ENCODE measurements at places on chromosomes 7 and 10.

DNA sequence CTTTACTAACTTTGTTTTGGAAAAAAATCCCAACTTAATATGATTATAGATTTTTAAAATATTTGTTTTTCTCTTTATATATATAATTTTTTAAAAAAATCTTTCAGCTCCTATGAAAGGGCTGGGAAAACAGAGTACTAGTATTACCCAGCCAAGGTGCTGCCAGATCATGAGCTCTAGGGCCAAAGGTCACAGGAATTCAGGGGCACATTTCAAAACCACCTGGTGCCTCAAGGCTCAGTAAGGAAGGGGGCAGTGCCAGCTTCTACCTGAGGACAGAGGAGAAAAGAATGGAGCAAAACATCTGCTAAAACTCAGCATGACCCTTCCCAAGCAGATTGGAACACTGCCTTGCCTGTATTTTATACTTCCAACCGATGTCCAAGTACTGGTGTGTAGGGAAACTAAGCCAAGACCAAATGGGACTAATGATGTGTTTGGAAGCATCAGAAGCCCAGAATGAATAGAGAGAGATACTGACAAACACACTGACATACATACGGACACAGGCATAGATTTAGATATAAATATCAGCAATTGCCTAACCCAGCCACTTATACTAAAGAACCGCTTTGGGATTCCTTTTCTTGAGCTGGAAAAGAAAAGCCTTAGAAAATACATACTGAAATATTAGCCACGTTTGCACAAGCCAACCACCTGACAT, 667.3 kb downstream of the PARD3 start:
- no peak for DNase-seq

GRCh38 chr7:92626281-92626809, 36.2 kb upstream of the FAM133B start:
- DNase-seq, result no peak

- no peak for DNase-seq
Measured at GRCh38 chr7:81632418-81632817, 137.4 kb downstream of the HGF start.

GRCh38 chr7:49771427-49772176, 1.8 kb upstream of the VWC2 start:
- DNase-seq, result peak; percentile 67

- DNase-seq, result no peak
Measured at GRCh38 chr10:128280271-128280670, 154.0 kb upstream of the MKI67 start.

- DNase-seq, result no peak
Measured at GRCh38 chr10:79079490-79080355, 11.0 kb downstream of the ZMIZ1 start.

GRCh38 chr10:126528315-126528835, 140.1 kb upstream of the ADAM12 start:
- DNase-seq, result no peak

- no peak for DNase-seq
Measured at GRCh38 chr10:119139464-119140067, 25.9 kb downstream of the SFXN4 start.

DNA sequence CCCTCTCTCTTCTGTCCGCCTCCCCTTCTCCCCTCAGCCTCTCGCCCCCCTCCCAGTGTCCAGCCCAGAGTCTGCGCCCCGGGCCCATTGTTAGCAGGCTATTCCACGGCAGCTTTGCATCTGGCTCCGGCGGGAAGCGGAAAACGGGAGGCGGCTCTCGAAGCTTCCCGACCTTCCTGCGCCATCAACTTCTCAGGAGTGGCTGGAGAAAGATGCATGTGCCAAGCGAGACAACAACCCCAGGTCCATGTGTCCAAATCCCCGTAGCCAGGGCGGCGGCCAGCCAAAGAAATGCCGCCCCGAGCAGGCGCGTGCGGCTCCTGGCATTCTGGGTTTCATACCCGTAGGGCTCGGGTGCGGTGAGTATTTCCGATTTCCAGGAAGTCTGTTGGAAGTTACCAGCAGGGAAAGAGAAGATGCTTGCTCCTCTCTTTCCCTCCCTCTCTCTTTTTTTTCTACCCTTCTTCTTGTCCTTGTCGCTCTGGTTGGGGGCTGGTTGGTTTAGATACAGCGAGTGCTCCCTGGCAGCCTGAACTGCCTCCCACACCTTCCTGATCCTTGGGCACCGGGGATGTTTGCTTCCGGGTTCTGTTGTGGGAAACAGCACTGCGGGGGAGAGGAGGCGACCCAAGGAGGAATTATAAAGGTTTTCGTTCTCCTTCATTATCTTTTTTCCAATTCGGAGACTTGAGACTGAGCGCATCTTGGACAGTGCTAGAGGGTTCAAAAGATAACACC, 1.2 kb upstream of the HOXA2 start:
- DNase-seq, result no peak

- DNase-seq, result no peak
Measured at GRCh38 chr10:11058965-11059364, 41.3 kb downstream of the CELF2 start.

DNA sequence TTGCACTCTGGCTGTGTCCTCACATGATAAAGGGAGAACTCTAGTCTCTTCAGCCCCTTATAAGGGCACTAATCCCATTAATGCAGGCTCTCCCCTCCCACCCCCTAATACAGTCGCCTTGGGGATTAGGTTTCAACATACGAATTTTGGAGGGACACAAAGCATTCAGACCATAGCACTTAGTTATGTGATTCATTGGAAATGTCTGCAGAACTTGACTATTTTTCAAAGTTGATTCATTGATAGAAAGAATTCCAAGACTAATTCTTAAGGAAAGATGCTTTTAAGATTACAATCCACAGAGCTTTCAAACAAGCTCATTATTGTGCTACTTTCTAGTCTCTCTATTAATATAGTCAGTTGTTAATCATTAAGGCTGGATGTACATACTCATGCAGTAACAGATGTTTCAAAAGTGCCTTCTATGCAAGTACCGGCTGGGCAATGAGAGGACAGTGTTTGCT, 85.3 kb upstream of the RPA3 start:
- DNase-seq, result no peak

DNA sequence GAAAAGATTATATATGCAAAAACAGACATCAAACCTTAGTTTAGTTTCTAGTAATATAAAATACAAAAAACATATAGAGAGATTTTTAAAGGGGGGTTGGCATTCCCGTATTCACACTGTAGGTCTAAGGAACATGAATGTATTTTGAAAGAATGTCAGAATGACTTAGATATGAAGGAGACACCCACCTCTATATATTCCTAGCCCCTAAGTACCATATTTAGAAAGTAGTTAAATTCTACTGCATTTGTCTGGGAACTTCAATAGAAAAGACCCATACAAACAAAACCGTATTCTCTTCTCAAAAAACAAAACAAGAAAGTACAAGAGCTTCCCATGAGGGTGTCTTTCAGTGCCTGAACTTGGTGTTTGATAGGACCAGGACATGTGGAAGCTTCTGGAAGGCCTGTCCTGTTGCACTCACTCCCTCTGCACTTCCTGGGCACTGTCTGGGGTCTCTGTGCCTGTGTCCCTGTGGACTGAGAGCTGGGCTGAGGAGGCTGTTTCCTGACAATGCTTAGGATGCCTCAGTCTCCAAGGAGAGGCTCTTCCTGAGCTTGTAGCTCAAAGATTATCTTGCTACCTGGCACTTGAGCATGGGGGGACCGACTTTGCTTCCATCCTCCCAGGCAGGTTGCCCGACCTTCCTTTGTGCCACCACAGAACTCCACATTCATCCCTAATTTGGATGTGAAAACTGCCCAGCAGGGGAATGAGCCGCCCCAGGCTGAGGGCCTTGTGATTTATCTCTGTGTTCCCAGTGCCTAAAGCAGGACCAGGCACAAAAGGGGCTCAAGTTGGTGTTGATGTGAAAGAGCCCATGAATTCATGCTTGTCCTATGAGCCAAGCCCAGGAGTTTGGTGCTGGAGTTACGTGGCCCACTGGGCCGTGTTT, 44.4 kb upstream of the KLF6 start:
- DNase-seq, result no peak

DNA sequence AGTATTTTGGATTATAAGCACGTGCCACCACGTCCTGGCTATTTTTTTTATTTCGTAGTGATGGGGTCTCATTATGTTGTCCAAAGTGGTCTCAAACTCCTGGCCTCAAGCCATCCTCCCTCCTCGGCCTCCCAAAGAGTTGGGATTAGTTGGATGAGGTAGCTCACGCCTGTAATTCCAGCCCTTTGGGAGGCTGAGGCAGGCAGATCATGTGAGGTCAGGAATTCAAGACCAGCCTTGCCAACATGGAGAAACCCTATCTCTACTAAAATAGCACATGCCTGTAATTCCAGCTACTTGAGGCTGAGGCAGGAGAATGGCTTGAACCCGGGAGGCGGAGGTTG, 21.8 kb upstream of the YWHAG start:
- DNase-seq, result no peak

DNA sequence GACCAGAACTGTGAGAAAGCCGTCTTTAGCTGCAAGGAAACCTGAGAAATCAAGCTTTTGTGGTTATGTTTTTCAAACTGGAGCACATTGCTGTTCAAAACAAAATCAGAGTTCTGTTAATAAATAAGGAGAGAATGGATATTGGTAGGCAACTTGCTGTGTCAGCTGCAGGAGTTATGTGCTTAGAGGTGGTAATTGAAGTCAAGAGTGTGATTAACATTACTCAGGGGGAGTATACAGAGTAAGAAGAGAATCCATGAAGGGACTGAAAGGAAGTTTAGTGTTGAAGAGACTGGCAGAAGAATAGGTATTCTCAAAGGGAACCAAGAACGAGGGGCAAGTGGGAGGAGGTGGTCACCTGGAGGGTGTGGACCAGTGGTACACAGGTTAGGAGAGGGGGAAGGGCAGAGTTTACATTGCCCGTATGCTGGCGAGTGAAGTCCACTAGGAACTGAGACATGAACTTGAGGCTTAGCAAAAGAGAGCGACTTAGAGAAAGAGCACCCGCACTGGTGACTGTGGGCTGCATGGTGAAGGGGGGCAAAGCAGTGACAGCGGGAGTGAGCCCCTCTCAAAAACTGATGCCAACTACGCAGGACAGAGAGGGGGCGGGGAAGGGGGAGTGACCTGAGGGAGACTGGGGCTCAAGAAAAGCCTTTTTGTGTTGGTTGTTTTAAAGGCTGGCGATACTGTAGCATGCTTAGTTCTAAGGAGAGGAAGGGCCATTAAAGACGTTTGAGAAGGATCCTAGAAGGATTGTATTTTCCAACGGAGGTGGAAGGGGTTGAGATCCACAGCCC, 80.0 kb downstream of the SDK1 start:
- no peak for DNase-seq

GRCh38 chr10:75540357-75540966, 109.0 kb downstream of the LRMDA start:
- DNase-seq, result no peak

DNA sequence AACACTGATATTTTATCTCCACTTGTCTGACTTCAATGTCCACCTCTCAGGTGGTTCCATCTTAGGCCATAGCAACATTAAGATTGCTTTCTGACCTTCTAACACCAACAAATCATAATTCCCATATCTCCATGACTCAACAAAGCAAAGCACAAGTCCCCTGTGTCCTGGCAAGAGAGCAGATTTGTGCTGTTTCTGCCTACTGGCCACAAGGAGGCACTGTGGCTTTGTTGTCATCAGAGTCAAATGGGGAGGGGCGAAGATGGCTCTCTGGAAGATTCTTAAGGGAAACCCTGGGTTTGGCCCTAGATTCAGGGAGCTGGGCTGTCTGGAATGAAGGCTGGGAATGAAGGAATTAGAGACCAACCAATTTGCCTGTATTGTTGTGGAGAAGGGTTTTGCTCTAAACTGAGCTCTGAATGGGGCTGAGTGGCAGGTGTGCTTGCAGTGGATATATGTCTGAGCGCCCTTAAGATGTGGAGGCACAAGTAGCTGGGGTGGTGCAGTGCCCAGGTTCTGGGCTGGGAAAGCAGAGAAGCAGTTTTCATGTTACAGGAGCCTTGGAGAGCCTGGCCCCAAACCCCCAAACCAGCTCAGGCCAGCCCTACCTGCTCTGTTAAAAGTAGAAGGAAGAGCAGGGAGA, 154.8 kb upstream of the PRSS58 start:
- peak; percentile 48 for DNase-seq

DNA sequence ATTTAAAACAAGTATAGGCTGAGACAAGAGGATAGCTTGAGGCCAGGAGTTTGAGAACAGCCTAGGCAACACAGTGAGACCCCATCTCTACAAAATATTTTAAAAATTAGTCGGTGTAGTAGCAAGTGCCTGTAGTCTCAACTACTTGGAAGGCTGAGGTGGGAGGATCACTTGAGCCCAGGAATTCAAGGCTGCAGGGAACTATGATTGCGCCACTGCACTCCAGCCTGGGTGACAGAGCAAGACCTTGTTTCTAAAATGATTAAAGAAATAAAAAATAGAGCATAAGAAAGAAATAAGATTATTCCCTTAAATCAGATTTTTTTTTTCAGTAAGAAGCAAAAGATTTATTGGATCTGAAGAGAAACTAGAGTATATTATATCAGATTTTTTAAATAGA, 11.7 kb downstream of the LRRC20 start:
- DNase-seq, result no peak

DNA sequence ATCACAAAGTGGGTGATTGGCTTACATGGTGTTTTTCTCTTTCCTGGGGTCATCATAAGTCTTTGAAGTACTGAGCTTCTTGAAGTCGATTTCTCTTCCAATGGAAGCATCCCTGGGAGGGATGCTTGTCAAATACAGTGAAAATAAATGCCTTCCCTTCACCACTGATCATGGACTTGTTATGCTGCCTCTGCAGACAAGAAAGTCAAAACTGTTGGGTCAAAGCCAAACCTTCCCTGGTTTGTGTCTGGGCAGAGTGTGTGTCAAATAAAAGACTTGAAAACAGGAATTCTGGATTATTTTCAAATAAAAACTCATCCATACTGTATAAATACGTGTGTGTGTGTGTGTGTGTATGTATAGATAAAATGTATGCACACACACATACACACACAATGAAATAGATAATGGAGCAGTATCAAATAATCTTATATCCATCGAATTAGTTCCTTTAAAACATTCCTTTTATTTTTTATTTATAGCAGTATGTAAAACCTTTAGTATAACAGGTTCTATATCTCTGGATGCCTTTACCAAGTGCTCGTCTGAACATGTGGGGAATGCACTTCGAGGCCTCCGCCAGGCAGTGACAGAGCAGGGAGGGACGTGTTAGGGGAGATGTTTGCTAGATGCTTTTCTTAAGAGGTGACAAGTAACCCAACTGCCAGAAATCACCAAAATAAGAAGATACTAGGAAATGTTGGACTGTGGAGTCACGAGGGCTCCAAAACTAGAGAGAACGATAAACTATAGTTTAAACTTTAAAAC, 27.2 kb upstream of the WNT16 start:
- no peak for DNase-seq

GRCh38 chr7:148163246-148163645, 427.3 kb upstream of the C7orf33 start:
- no peak for DNase-seq

DNA sequence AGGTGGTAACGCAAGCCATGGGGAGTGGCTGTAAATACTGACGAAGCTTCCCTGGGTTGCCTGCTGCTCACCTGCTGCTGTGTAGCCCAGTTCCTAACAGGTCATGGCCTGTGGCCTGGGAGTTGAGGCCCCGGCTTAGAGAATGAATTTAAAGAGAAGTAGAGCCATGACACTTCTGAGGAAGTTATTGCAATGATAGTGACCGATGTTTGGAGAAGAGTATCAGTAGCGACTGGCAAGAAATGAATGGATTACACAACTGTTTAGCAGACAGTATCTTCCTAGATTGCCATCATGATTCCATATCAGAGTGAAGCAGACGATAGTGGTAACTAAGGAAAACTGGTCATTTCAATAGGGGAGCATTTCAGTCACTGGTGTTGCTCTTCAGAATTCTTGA, 249.6 kb downstream of the PLXDC2 start:
- no peak for DNase-seq

Data from GM13977 (cell line).